CD14-positive monocyte (primary cell): ENCODE measurements at places on chromosomes 5 and 9.

GRCh38 chr5:118619823-118620222, 368.5 kb downstream of the DTWD2 start:
- no peak for DNase-seq

DNA sequence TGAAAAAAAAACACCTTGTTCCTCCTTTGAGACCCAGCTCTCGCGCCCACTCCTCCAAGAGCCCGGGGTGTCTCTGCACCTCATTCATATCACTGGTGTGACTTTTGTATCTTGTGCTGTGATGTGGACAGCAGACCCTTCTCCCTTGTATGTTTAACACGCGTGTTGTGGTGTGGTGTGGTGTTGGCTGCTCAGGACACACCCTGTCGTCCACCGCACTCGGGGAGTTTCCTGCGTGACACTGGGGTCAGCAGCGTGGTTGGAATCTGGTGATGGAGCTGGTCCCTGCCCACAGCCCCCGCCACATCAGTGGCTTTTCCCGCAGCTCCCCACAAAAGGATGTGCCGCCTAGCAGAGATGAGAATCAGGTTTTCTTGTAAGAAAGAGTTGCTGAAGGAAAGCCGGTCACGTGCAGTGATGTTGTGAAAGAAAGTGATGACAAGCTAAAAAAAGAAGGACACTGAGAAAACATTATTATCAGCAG, 61.5 kb downstream of the TENT4A start:
- DNase-seq, result peak; percentile 56

DNA sequence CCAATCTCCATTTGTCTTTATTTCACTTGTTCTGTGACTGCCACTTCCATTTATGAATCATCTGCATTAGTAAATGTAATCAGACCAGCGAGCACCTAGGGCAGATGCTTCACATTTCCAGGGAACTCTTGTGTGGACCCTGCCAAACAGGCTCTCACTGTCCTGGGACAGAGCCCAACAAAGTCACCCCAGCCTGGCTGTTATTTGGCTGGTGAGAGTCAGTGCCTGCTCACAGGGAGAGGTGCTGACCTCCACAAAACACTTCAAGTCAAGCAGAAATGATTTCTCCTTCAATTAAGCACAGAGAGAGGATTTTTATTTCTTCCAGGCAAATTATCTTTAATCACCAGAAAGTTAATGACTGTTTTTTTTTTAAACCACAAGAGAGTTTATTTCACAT, 568.0 kb downstream of the MTRR start:
- no peak for DNase-seq

- no peak for DNase-seq
These were observed 41.1 kb downstream of the FGF1 start for GRCh38 chr5:142644640-142645361.

GRCh38 chr5:33994845-33995244, 10.4 kb upstream of the SLC45A2 start:
- no peak for DNase-seq

DNA sequence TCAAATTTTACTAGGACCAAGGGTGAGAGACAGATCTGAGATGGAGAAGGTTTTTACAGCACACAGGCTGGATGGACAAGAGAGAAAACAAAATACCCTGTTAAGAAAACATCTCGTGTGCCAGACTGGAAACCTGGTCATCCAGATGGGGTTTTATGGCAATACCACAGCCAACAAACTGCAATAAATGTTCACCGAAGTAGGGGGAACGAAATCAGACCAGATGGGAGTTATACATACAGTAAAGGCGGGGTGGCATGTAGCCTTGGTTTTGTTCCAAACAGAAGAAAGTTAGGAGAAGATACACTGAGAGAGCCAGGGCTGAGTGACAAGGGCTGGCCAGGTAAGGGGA, 63.3 kb downstream of the DCP2 start:
- no peak for DNase-seq

DNA sequence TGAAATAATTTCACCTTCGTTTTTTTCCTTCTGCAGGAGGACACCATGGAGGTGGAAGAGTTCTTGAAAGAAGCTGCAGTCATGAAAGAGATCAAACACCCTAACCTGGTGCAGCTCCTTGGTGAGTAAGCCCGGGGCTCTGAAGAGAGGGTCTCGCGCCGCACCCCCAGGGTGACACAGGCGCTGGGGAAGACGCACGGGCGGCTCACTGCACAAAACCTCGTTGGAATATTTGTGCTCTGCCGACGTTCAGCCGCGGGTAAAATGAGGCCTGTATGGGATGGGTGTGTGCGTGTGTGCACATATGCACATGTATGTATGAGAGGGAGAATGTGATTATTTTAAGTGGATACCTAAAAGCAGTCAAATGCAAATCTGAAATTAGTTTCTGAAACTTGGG, 24.5 kb downstream of the QRFP start:
- no peak for DNase-seq

GRCh38 chr5:138490648-138491283, 25.5 kb downstream of the EGR1 start:
- no peak for DNase-seq

DNA sequence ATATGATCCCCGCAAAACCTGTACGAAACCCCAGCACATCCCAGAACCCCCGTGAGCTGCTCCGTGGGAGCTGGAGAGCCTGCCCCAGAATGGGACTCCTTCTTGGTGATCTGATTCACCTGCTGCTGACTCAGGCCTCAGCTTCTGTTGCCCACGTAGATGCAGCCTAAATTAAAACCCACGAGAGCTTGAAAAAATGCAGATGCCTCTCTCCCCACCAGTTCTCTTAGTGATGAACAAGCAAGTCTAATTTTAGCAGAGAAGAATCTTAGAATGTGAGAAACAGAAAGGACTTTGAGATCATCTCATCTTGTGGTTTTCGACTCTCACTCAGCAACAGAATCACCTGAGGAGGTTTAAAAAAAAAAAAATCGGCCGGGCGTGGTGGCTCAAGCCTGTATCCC, 57.6 kb downstream of the TMOD1 start:
- no peak for DNase-seq

DNA sequence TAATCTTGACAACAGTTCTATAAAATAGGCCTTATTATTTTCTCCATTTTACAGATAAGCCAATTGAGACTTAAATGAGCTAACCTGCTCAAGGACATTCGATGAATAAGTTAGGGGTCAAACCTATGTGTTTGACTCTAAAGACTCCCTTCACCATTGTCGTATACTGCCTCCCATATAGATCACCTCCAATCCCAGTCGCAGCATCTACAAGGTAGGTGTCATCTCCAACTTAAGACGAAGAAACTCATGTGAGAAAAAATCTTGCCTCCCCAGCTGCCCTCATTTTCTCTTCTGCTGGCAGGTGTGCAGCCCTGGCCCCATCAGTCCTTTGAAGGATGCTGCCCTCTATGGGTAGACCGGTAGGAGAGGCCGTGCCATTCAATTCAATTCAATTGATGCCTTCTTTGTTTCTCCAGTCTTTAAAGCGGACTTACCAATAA, 75.2 kb upstream of the SMARCA2 start:
- DNase-seq, result no peak

DNA sequence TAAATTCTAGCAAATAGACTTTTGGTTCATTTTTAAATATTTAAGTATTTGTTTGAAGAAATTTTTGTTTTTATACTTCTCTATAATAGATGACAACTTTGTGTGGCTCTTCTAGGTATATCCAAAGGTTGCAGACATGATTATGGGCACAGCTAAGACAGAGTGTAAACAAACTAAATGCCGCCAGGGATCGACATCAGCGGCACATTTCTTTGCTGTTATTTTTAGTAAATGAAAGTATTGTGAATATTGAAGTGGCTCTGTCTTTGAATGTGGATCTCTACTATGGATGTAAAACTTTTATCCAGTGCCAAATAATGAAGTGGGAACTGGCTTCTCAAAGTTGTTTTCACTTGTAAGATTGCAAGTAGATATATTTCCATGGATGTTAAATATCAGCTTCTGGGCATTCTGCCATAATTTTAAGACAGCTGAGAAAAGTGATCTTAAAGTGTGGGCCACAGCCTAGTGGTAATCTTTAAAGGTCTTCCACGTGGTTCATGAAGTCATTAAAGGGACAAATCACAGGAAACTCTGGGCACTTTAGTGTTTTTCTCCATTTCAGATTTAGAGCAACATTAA, 589.9 kb downstream of the ZNF608 start:
- no peak for DNase-seq

DNA sequence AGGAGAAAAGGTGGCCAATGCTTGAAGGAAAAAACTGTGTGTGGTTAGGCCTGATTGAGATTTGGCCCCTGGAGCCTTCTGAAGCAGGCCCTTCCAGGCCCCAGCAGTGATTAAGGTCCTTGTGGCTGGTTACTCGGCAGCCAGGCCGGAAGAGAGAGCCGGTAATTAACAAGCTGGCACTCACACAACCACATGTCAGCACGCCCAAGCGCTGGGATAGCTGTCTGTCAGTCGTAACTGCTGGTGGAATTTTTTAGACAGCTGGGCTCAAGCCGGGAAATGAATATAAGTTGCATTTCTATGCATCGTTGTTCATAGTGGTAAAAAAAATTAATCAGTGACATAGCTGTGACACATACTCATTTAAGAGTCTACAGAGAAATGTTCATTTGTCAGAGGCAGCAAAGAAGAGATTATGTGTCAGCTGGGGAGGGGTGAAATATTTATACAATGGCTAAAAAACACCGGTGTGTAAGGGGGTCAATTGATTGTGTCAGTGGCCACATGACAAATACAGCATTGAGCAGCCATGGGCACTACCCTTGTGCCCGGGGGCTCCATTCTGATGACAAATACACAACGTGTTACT, 13.7 kb upstream of the ARAP3 start:
- DNase-seq, result no peak

GRCh38 chr9:87698069-87698809, 27.7 kb upstream of the CTSL start:
- DNase-seq, result no peak

- DNase-seq, result no peak
These were observed 50.5 kb upstream of the AGXT2 start for GRCh38 chr5:35098214-35098613.

DNA sequence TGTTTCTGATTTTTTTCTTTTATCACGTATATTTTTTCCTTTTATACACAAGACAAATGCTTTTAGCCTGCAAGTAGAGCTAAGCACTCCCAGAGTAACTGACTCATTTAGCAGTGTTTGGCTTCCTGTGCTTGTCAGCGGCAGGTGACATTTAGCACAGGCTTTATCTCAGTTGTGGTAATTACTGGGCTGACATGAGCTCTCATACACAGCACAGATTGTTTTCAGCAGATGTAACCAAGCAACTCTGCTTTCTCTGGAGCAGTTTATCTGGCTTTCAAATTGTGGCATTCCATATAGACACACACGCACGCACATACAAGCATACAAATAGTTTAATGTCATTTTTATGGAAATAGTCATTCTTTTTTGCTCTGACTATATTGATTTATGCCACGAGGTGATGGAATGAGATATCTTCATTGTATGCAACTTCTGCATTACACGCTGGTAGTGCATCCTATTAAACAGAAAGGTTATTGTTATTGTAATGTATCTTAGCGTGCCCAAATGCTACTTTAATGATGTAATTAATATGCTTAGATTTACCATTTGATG, 379.0 kb upstream of the GRAMD2B start:
- no peak for DNase-seq

- DNase-seq, result no peak
These were observed 25.6 kb downstream of the USP20 start for GRCh38 chr9:129860653-129861446.

DNA sequence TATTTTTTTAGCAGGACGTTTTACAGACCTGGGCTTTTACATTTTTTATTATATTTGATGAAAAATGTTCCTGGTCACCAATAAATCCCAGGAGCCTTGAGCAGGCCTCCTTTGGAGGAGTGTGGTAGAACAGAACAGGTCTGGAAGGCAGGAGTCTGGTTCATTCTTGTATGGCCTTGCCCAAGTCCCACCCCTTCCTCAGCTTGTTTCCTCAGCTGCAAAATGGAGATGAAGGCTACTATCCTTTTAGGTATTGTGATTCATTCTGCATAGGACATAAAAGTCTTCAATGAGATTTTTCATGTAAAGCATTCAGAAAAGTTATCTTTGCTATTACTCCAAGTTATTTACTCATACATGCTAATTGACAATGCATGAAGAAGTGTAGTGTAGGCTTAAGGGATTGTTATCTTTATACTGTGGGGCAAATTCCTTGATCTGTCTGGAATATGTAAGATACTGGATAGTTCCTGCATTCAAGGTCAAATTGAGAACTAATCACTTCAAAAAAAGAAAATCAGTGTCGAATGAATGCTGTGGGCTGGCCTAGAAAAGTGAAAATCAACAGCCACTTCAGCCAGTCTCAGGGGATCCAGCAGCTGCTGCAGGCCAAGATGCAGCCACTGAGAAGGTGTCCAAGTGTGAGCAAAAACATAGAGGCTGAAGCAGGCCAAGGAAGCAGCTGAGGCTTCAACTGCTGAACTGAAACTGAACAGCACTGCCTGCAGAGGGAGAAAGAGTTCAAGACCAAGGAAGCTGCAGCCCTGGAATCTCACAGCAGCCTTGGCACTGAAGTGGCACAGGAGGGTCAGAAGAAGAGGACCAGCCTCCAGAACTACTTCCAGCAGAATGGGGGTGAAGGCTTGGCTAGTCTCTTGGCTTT, 15.5 kb upstream of the SLC36A3 start:
- no peak for DNase-seq

GRCh38 chr5:92429646-92430045, 1046.5 kb upstream of the ARRDC3 start:
- DNase-seq, result no peak

DNA sequence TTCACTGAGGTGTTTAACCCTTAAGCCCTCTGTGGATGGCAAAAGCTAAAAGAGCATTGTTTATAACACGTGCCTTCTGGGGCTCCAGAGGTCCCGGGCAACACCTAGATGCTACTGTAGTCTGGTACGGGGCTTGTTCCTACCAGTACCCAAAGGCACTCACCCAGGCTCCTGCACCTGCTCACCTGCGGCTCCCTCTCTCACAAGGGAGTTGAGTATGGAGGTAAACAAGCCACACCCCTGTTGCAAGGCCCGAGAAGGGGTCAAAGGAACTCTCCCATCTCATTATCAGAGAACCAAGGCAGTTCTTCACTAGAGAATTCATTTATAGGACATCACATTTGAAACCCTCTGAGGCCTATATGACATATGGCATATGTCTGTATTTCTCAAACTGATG, 53.4 kb upstream of the IL6ST start:
- no peak for DNase-seq

GRCh38 chr5:17219006-17219422, 1.6 kb downstream of the BASP1 start:
- no peak for DNase-seq
